ENCODE measurements at places on chromosomes 13 and 19.

DNA sequence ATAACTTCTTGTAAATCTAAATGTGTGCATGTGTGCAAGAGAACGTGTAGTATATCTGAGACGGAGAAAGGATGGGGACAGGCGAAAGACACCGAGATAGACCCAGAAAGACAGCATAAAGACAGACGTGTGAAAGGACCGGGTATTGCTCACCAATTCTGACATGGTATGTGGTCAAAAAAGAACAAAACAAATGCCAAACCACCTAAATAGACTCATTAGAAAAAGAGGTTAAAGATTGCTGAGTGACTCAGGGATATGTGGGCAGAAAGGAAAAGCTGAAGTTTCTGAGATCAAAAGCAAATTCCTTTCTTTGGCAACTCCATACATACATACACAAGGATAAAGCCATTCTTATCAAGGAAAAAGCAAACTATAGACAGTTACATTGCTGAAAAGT, 179.7 kb upstream of the TSC22D1 start:
- DNase-seq: peak; percentile 41

DNA sequence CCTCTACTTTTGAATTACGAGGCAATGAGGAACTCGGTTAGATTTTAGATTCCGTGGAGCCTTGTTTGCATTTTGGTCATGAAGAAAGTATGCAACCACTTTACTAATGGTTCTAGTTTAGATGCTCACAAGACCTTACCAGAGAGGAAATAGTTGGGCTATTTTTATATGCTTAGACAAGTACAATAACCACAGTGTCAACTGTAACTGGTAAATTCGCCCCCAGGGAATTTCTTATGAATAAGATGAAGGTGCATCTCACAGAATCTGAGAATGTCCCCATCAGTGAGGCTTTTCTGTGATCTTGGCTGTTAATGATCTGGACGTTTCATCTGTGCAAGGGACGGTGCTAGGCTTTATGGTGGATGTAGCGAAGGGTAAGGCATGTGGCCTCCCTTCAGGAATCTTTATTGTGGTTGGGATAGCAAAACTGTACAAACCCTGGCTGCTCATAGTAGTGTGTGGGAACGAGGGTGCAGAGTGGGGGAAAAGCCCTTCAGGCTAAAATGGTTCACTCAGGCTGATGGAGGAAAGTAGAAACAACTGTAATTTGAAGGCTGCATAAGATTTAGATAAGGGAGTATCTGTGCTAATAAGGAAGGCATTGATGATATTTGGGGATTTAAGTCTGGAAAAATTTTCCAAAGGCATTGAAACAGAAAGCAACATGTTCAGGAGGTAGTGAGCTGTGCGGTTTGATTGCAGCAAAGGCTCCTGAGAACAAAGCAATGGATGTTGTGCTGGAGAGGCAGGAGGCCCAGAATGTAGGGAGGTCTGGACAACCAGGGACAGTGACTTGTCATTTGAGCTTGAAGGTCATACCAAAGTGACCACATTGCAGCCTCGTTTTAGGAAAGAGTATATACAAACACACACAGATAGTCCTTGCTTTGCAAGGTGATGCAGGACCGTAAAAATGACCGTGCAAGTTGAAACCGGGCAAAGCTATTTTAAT, 28.4 kb downstream of the UBAC2 start:
- peak; percentile 91 for DNase-seq

GRCh38 chr19:21098291-21098690, 16.3 kb downstream of the ZNF714 start:
- no peak for DNase-seq

- peak; percentile 25 for DNase-seq
Measured at GRCh38 chr13:32940601-32941000, 75.6 kb upstream of the KL start.

- DNase-seq: no peak
Measured at GRCh38 chr19:280541-281009, 10.6 kb downstream of the PLPP2 start.

DNA sequence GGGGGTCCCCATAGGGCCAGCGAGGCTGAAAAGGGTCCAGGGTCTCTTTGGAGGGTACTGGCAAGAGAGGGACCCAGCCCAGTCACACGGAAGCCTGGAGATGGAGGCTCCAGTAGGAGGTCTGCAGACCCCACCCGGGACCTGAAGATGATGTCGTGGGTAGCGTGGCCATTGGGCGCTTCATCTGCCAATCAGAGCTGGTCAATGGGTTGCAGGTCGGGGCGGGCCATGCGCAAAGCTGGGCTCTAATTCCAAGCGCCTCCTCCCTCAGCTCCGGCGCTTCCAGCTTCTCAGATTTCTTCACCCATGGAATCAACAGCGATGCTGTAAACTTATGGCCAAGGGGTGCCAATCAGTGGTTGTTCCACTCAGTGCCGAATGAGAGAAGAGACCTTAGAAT, 10.9 kb downstream of the SIGLEC12 start:
- no peak for DNase-seq

- no peak for DNase-seq
Measured at GRCh38 chr13:81106348-81106747, 765.4 kb upstream of the SPRY2 start.

GRCh38 chr19:35451338-35452096, 3.5 kb downstream of the FFAR2 start:
- no peak for DNase-seq

- DNase-seq: no peak
Measured at GRCh38 chr13:33263976-33264619, 21.5 kb downstream of the STARD13 start.

GRCh38 chr19:8457209-8457608, 12.4 kb downstream of the HNRNPM start:
- DNase-seq: no peak

- DNase-seq: no peak
Measured at GRCh38 chr19:38492181-38492813, 58.8 kb downstream of the RYR1 start.

- DNase-seq: peak; percentile 45
Measured at GRCh38 chr19:32570081-32570785, 10.8 kb upstream of the PDCD5 start.

DNA sequence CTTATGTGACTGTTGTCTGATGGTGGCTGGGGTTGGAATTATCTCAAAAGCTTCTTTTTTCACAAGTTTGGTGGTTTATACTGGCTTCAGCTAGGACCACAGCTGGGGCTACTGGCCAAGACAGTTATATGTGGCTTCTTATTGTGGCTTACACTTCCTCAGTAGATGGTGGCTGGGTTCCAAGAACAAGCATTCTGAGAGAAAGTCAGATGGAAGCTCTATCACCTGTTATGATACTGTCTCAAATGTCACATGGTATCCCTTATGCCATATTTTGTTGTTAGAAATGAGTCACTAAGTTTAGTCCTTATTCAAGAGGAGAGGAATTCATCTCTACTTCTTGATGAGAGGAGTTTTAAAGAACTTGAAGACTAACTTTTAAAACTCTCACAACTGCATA, 41.6 kb downstream of the NDFIP2 start:
- peak; percentile 53 for DNase-seq

- peak; percentile 53 for DNase-seq
Measured at GRCh38 chr19:6476155-6476895, 5.3 kb downstream of the DENND1C start.

- DNase-seq: no peak
Measured at GRCh38 chr13:30108913-30109237, 198.5 kb downstream of the KATNAL1 start.

- DNase-seq: peak; percentile 36
Measured at GRCh38 chr13:35804901-35805300, 326.3 kb downstream of the DCLK1 start.

- no peak for DNase-seq
Measured at GRCh38 chr19:18607226-18608101, 865 bp upstream of the CRLF1 start.

DNA sequence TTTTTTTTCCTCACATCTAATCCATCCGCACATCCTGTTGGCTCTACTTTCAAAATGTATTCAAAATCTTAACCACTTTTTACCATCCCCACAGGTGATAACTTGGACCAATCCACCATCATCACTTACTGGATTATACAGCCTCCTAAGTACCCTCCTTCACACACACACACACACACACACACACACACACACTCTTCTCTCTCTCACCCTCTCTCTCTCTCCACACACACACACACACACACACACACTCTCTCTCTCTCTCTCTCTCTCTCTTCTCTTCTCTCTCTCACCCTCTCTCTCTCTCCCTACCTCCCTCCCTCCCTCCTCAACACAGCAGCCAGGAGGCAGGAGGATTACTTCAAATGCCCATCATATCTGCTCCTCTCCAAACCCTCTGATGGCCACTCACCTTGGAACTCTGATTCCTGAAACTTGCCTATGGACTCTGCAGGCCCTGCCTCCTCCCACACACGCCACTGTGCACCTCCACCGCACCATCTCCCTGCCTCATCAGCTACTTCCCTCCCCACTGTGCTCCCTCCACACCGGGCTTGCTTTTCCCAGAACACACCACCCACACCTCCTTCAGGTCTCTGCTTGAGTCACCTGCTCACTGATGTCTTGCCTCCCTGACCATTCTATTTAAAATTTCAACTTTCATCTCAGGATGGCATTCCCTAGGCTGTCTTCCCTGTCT, 39.7 kb downstream of the RCBTB2 start:
- DNase-seq: no peak

DNA sequence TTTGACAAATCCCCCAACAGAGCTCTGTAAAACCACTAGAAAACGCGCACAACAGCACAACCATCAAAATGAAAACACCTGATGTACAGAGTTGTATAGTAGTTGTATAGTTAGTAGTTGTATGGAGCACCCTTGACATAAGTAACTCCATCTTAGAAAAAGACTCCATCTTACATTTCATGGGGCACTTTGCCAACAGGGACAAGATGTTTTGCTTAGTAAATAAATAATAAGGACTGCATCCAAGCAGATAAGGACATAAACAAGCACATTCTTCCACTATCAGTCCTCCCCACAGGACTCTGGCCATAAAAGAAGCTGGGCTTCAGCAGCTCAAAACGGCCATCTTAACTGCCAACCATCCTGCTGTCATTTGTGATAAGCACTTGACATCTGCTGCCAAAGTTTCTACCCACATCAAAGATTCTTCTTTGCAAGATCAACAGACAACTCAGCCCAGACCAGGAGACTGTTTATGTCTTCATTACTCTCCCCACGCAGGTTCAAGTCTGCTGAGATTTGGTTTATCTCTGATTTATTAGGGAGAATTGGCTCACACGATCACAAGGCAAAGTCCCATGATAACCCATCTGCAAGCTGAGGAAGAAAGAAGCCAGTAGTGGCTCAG, 20.7 kb upstream of the ZNF331 start:
- no peak for DNase-seq

DNA sequence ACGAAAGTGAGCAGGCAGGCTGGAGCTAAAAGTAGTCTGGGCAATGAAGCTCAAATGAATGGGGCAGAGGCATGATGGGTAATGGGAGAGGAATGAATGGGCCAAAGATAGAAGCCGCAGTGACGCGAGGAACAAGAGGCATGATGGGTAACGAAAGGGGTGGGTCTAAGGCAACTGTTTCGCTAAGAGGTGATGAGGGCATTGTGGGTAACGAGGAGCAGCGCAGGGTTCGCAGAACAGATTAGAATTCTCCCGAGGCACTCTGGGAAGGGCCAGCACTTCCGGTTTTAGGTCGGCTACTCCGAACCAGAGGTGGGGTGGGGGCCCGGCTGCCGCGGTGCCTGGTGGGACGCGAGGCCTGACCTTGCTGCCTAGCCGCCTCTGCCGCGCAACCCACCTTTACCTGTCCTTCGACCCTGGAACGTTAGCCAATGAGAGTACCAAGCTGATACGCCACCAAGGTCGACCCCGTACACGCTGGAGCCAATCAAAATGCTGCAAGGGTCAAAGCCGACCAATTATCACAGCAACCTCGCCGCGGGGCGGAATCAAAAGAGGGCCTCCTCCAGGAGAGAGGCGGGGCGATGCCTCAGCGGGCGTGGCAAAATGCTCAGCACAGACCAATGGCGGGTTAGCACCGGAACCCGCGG, 563 bp upstream of the TOMM40 start:
- peak; percentile 100 for DNase-seq

- no peak for DNase-seq
Measured at GRCh38 chr19:37309834-37310575, 60.9 kb upstream of the ZNF527 start.

GRCh38 chr19:51586799-51587198, 15.7 kb downstream of the ZNF175 start:
- no peak for DNase-seq

- no peak for DNase-seq
Measured at GRCh38 chr19:41206456-41206855, 12.6 kb upstream of the AXL start.

DNA sequence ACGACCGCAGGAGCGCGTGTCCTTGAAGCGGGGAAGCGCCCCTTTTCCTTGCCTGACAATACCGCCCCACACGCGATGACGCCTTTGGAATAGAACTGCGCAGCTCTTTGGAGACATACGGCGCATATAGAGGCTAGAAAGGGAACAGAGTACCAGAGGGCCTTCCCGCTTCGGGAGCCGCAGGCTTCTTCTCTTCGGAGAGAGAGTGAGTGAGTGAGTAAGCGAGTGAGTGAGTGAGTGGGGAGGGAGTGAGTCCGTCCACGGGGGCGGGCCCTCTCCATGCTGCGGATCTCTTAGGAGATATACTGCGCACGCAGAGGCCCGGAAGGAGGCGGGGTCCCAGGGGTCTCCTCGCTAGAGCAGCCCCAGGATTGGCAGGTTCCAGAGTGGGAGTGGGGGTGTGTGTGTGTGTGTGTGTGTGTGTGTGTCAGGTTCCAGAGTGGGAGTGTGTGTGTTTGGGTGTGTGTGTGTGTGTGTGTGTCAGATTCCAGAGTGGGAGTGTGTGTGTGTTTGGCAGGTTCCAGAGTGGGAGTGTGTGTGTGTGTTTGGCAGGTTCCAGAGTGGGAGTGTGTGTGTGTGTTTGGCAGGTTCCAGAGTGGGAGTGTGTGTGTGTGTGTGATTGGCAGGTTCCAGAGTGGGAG, 97.0 kb downstream of the INSR start:
- DNase-seq: peak; percentile 97

All from fibroblast of skin of right quadriceps (primary cell).